ENCODE measurements at places on chromosomes 13 and 19. TPM values are rescaled to one million over a fixed set of nuclear protein-coding genes. Genes with fewer than 3 reads are reported as not detected.
A peak's percentile ranks its signal among the peaks of the same experiment; 100 is the strongest.

CERS4 gene
- polyA plus RNA-seq: 38.8 TPM

- DNase-seq: no peak
Observed at GRCh38 chr19:40671404-40671803, 19.0 kb downstream of the NUMBL start.

GRCh38 chr13:79898996-79899395 is 418.0 kb downstream of the NDFIP2 start:
- no peak for DNase-seq

DNA sequence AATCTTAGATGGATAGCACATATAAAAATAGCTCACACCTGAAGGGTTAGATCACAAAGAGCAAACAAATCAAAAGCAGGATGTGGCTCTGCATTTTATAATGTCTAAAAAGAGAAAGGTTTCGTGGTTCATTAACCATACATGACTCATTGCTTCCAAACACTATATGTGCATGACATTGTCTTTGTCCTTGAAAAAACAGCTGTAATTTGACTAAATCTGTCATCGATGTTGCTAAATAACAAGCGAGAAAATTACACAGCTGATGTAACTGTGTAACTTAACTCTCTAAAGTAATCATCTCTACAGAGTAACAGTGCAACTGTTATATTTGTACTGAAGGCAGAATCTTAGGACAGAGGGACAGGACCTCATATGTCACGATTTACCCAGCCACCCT is 383.1 kb upstream of the GPC6 start:
- DNase-seq: no peak

GGACT gene
- 4.6 TPM for polyA plus RNA-seq

- DNase-seq: peak; percentile 71
Observed at GRCh38 chr13:43269037-43269481, 245.7 kb downstream of the DNAJC15 start.

- DNase-seq: no peak
Observed at GRCh38 chr13:95505986-95506385, 46.5 kb upstream of the CLDN10 start.

DNA sequence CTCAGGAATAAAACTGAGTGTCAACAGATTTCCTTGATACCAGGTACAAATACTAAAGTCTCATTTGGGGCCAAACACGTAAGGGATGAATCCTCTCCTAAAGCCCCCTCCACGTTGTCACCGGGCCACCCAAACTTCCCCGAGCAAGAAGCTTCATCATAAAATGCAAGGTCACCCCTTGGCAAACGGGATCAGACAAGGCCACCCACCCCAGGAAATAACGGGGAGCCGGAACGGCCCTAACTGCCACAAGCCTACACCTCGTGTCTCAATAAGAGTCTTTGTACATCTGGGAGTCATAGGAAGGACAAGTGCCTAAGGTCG is 717 bp downstream of the EEF2 start:
- no peak for DNase-seq

ZNF563 gene
- 3.9 TPM for polyA plus RNA-seq

BCAM gene
- polyA plus RNA-seq: 461 TPM

KIR2DL1 gene
- not detected for polyA plus RNA-seq

WTIP gene
- 28.0 TPM for polyA plus RNA-seq

SSC5D gene
- polyA plus RNA-seq: 1.1 TPM

DNA sequence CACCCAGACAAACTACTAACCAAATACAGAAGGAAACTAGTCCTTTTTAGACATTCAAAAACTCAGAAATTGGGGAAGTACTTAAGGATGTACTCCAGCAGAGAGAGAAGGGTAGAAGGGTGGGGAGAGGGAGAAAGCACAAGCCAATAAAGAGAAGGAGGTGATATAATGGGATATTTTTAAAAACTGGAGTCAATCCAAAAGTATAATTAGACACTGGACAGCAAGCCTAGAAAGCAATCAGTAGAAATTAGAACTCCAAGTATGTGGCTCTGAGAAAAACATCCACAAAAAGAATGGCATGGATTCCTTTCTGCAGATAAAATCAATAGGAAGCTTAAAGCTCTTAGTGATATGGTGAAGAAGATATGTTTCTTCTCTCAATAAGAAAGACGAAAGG is 55.8 kb downstream of the PEPD start:
- no peak for DNase-seq

GRCh38 chr13:72025836-72026235 is 158.8 kb upstream of the DACH1 start:
- no peak for DNase-seq

- DNase-seq: no peak
Observed at GRCh38 chr13:36884235-36884634, 35.8 kb downstream of the SMAD9 start.

- no peak for DNase-seq
Observed at GRCh38 chr13:113843063-113843654, 20.7 kb downstream of the GAS6 start.

DNA sequence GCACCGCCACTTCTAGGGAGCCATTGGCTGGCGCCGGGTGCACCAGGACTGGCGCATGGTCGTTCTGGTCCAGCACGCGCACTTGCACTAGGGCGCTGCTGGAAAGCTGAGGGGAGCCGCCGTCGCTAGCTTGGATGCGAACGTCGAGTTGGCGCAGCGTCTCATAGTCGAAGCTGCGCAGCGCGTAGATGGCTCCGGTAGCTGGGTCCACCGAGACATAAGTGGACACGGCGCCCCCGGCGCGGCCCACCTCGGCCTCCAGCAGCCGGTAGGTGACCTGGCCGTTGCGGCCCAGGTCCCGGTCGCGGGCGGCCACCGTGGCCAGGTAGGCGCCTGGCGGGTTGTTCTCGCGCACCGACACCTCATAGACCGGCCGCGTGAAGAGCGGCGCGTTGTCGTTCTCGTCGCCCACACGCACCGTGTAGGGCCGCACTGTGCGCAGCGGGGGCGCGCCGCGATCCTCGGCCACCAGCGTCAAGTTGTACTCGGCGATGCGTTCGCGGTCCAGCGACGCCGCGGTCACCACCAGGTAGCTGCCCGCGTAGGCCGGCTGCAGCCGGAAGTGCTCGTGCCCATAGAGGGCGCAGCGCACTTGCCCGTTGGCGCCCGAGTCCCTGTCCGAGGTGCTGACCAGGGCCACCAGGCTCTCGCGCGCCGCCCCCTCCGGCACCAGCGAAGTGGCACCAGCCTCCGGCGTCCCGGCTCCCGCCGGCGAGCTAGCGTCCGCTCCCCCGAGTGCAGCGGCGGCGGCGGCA is 1.7 kb downstream of the PCDH8 start:
- DNase-seq: peak; percentile 72

GRCh38 chr19:6532244-6532999 is 1.6 kb downstream of the TNFSF9 start:
- DNase-seq: no peak

DNA sequence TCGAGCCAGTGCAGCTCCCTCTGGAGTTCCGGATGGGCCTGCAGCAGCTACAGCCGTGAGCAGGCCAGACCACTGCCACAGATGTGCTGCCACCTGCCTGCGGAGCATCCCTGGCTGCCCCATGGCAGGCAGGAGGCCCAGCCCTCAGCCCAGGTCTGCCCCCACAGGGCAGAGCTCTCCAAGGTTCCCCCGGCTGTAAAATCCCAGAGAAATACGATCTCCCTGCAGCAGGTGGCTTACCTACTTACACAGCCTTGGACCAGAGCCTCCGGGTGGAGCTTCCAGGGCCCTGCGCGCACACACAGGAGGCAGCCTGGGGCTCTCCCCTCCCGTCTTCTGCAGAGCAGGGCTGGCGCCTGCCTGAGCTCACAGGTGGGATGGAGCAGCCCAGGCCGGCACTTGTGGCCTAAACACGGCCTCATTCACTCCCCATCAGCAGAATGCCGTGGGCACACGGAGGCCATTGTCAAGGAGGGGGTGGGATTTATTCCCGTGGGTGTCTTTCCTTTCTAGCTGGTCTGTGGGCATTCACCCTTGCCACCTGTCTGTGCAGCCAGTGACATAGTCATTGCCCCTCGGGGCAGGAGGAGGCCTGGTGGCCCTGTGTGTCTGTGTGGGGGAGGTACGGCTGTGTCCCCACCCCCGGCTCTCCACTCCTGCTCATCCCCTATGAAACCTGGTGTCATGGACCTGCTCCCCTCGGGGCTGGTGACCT is 118.0 kb downstream of the KDM4B start:
- DNase-seq: peak; percentile 45

DNA sequence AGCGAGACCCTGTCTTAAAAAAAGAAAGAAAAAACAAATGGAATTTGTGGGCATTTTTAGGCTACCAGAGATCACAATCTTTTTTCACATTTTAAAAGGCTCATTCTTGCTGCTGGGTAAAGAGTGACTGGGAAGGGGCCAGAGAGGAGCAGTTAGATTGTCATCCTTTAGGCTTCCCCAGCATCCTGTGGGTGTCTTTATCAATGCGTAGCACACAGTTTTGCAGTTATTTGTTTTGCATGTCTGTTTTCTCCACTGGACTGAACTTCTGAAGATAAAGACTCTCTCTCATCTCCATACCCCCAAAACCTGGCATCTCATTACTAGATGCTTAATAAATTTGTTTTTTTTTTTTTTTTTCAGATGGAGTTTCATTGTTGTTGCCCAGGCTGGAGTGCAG is 2.1 kb upstream of the UTP14C start:
- no peak for DNase-seq

DNA sequence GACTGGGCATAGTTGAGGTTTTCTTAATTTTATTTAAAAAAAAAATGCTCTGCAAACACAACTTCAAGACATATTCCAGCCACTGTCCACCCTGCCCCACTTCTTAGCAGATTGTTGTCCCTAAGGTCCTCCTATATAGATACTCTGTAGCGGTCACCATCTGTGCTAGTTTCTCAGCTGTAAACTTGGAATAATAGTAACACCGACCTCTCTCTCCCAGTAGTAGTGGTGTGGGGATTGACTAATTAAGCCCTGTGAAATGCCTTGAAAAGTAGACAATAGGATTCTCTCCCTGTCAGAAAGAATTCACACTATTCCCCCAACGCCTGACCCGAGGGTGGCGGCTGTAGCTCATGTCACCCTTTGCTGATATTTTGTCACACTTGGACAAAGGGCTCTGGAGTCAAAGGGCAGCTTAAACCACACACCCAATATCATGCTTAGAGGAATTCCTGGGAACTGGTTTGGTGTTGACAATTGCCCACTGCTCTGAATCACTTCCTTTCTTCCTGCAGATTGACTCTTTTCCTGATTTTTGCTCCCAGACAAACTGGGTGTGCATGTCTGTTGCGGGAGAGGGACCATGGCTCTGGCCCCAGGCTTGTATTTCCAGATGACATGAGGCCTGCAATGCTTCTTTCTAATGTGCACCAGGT is 9.2 kb upstream of the SERP2 start:
- DNase-seq: no peak

DNA sequence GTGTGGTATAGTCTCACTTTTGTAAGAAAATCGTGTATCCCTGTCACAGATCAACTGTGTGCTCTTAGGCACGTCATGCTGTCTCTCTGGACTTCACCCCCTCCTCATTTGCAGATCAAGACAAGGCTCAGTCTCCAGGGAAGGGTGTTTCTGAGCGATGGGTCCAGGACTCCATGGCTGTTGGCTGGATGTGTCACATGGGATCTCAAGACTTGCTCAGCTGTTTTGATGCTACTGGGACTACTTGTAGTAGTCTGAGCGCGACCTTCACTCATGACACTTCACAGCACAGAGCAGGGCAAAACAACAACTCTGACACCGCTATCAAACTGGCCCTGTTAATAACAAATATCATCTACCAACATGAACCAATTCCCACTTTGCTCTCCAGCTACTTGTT is 36.2 kb downstream of the SMAD9 start:
- no peak for DNase-seq

GRK1 gene
- 0.07 TPM for polyA plus RNA-seq

MBD3L2 gene
- polyA plus RNA-seq: not detected

DNA sequence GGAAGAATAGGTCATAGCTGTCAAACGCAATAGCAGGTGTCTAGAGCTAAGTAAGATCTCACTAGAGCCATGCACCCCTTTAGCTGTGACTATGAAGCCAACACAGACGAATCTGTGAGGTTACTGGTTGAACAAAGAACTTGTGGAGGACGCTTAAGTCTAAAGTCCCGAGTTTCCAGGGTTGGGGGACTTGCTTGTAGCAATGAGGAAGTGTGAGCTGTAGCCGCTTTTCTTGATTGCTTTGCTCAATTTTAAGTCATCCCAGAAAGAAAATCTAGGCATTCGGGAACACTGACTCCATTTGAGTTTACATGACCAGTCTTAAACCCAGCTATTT is 1.6 kb downstream of the GPC5 start:
- no peak for DNase-seq

CFAP97D2 gene
- not detected for polyA plus RNA-seq

TBC1D4 gene
- polyA plus RNA-seq: 59.5 TPM

DNA sequence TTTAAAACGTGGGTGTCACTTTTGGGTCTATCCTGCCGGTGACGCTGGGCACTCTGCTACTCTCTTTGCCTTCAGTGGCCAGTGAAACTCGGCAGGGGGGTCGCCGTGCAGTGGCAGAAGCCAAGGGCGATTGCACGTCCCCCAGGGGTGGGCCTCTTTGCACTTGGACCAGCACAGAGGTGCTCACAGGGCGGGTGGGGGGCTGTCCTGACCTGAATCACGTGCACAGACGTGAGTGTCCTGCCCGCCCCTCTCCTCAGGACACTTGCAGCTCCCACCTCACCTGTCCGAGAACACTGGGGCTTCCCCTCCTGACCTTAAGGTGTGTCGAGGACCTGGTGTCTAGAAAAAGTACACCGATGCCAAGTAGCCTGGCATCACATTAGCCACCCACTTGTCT is 16.1 kb downstream of the COL4A1 start:
- DNase-seq: no peak

DNA sequence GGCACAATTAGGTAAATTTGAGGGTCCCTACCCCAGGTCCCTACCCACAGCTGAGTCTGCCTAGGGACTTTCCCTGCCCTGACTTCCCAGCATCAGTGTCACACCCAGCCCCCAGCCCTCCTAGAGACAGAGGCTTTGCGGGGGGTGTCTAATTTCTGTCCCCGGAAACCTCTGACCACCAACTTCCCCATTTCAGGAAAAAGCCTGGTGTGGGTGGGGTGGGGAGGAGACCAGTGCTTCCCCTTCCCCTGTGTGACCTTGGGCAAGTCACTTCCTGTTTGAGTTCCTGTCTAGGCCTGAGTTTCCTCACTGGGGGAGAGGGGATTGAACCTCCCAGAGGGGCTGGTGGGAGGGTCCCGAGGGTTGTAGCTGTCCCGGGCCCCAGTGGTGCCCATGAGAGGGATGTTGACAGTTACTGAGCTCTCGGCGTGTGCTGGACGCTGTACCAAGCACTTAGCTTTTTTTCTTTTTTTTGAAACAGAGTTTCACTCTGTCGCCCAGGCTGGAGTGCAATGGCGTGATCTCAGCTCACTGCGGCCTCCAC is 7.9 kb downstream of the VASP start:
- DNase-seq: no peak

MPV17L2 gene
- polyA plus RNA-seq: 8.6 TPM

CYP4F2 gene
- 0.13 TPM for polyA plus RNA-seq

FAM216B gene
- not detected for polyA plus RNA-seq

- no peak for DNase-seq
Observed at GRCh38 chr13:76939215-76939614, 9.1 kb upstream of the ACOD1 start.

DNA sequence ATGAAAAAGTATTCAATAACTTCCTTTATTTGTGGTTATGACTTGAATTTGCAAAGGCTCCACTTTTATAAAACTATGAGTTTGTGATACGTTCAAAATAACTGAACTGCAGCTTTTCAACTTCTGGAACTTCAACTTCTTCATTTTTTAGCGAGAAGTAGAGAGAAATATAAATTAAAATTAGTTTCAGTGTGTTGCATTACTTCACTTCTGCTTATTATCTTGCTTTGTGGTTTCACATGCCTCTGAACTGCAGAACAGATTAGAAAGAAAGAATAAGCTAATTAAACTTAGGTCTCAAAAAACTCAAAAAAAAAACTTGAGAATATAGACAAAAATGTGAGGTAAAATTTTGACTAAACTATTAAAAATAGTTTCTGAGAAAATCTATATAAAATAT is 1073.4 kb downstream of the PCDH17 start:
- no peak for DNase-seq

CASP14 gene
- polyA plus RNA-seq: 0.05 TPM

- DNase-seq: no peak
Observed at GRCh38 chr13:90535421-90535820, 812.1 kb upstream of the MIR17HG start.
